CD4-positive, alpha-beta T cell treated with Interleukin-6 for 4 hours (primary cell): ENCODE measurements at places on chromosomes 6 and 20.
A peak's percentile ranks its signal among the peaks of the same experiment; 100 is the strongest.

DNA sequence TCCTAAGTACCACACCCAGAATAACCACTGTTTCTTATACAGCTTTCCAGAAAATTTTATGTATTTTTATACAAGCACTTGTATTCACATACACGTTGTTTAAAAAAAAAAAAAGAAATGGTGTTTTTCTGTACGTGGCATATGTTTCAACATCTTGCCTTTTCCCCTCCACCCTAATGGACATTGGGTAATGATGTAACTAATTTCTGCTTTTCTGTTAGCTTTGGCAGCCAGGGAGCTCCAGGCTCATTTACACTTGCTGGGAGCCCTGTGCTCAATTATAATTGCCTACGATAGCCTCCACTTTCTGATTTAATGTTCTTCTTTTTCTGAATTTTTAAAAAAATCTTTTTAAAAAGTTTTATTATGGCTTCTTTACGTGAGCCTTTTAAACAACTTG is 352.4 kb downstream of the UTRN start:
- DNase-seq: no peak

DNA sequence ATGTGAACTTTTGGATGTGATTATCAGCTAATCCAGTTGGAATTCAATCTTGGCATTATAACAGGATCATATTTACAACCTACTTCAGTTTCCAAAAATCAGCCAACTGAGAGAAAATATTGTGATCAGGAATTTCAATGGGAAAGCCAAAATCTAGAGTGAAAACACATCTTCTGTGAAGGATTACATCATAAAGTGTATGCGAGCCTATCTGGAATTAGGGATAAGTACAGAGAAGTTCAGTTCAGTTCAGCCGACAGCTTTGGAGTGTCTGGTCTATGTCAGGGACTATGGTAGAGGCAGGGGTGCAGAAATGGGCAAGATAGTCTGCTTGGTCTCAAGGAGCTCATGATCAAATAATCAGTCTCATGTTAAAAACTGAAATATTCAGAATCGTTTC is 12.3 kb upstream of the PRIM2 start:
- DNase-seq: no peak

DNA sequence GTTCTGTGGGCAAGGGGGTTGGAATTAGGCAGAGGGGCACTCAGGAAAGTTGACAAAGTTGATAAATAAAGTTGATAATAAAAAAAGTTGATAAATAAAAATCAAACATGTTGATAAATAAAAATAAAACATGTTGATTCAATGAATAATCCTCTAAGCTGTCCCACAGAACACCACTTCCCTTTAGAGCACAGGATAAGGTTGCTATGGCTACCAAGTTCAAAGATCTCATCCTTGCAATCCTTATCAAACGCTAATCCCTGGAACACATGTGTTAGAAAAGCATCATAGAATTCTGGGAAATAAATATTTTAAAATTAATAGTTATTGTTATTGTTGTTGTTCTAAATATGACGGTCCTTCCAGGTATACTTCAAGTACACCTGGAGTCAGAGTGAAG is 33.9 kb downstream of the MBOAT1 start:
- DNase-seq: no peak

GRCh38 chr6:79600812-79601609 is 30.1 kb upstream of the SH3BGRL2 start:
- no peak for DNase-seq

DNA sequence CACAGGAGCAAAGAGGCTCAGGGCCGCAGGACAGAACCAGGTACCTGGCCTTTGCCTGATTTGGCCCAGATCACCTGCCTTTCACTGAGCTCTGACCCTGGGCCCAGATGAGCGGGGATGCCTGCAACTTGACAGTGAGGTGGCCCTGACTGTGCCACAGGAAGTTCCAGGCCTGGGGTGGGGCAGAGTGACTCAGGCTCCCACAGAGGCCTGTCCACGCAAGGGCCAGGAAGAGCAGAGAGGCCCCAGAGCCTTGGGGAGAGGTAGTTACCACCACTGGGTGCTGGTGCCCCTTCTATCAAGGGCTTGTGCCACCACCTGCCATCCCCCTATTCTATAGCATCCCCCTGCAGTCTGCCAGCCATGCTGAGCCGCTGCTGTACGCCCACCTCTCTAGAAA is 4.1 kb upstream of the NOL4L start:
- no peak for DNase-seq

GRCh38 chr20:21559305-21559704 is 45.4 kb upstream of the NKX2-2 start:
- no peak for DNase-seq

GRCh38 chr20:51172558-51173428 is 149.9 kb upstream of the KCNG1 start:
- no peak for DNase-seq

- peak; percentile 86 for DNase-seq
Observed at GRCh38 chr6:152309648-152310047, 327.5 kb downstream of the SYNE1 start.

DNA sequence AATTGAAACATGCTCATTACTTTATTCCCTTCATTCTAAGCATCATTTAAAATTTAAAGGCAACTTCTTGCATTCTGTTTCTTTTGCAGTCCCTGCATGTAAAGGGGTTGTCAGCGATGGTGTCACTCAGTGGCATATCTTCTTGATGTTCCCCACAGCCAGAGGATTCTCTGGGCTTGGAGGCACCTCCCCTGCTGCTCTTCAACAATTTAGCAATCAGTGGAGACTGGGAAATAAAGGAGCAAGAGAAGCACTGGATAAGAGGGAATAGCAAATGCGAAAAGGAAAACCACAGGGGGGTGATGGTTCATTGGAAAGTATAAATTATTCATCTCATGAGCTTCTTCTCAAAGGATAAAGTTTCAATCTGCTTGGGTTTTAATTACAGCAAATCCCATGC is 30.7 kb upstream of the MC3R start:
- DNase-seq: no peak

DNA sequence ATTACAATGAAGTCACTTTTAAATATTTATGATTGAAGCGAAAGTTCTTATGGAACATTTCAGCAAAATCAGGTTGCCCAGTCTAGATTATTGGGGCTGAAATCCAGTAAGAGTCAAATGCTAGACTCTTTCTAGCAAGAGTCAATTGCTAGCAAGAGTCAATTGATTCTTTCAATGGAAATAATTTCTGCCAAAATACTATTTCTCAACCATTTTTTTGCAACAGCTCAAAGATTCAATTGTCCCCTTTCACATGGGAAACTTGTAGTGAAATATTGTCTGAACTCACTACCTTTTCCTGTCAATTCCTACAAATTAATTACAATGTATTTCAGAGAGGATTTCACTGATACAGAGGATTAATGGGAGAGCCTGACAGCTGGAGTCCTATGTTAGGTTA is 78.3 kb downstream of the MAP7 start:
- no peak for DNase-seq

GRCh38 chr20:44589537-44589936 is 7.2 kb downstream of the PKIG start:
- DNase-seq: no peak

DNA sequence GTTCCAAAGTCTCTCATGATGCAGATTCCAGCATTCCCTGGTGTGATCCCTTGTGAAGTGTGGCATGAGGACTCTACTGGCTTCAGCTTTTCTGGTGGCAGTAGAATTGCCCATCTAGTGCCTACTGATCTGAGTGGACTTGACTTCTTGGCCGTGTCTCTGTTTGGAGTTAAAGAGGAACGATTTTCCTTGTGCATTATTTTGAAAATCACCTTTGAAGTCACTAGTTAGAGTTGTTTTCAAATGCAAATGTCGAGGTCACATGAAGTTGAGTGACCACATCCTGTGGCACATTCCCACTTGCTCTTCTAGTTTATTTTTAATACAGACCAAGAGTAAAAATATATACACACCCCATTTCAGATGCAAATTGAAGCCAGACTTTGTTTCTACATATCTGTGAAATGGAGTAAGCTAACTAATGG is 270.7 kb upstream of the TAB2 start:
- DNase-seq: no peak

DNA sequence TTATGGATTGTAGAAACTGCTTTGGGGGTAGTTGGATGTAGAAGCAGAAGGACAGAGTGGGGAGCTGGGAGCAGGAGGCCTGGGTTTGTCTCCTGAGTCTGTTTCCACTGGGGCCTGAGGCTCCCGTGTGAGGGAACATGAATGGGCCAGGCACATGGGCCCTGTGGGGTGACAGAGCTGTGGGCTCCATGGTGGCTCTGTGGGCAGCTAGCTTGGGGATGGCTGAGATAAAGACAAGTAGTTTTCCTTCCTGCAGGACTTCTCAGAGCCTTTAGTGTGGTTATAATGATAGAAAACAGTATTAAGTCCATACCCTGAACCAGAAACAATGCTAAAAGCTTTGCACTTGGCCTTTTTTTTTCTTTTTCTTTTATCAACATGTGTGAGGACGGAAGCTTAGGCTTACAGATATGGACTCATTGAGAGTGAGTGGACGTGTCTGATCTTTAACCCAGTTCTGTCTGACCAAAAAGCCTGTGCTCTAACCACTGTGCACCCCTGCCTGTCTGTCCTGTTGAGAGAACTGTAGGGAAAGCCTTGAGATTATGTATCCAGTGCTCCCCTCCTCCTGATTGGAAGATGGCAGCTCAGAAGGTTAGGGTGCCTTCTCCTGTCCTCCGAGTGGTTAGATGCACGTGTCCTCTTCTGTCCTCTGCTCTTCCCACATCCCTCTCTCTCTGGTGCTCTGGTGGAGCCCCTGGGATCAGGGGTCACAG is 98.3 kb downstream of the CDH26 start:
- DNase-seq: no peak

DNA sequence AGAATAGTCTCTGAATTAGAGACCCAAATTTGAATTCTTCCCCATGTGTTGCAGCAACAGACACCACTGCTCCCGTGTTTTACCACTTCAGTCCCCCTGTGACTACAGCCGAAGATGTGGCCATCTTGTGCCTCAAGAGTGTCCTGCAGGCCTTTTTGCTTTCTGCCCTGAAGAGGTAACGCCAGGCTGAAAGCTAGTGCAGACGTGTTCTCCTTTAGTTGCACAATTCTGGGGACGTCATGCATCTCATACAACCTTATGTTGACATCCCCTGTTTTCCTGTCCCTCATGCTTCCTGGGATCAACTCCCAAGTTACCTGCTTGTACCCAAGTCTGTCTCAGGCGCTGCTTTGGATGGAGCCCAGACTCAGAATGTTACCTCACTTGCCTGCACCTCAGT is 69.1 kb upstream of the SLC22A23 start:
- DNase-seq: no peak

DNA sequence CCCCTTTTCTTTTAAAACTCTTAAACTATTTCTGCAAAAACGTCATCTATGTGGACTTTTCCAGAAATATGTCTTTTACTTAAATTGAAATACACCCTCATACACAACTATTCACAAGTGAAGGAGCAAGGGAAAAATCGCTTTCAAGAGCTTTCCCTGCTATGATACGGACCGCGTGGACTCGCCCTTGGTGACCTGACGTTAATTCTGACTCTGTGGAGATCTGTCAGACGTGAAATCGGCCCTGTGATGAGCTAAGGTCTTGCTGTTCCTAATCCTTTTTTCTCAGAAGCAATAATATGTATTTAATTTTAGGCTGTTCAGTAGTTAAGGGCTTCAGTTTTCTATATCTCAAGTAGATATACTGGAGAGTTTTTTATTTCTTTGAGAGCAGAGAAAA is 113.6 kb downstream of the RPP40 start:
- DNase-seq: no peak

DNA sequence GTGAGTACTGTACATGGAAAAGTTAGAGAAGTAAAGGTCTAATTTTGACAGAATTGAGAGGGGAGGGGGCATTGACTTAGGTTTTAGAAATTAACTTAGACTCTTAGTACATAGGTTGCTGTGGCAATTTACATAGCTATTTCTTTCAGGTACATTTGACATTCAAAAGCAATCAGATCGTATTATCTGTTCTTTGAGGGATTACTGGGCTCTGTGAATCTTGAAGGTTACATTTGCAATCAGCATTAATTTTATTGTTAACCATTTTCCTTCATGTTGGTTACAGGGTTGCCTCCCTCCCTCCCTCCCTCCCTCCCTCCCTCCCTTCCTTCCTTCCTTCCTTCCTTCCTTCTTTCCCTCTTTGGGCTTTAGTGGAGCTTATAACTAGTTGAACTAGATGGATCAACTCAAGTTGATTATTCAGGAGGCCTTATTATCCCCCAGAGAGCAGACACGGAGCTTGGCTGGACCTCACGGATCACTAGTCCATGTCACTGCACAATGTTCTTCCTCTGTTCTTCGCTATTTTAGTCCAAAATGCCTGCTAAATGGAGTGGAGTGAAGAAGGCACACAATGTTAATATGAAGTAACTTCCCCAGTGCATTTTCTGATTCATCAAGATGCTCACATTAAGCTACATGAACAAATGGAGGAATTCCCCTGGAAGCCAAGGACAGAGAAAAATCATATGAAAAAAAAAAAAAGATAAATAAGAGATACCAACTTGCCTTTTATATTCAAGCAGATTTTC is 87.8 kb downstream of the PLCB4 start:
- no peak for DNase-seq

GRCh38 chr20:56627122-56628014 is 1.7 kb upstream of the TFAP2C start:
- no peak for DNase-seq

GRCh38 chr6:139251045-139251690 is 40.6 kb downstream of the TXLNB start:
- DNase-seq: no peak

DNA sequence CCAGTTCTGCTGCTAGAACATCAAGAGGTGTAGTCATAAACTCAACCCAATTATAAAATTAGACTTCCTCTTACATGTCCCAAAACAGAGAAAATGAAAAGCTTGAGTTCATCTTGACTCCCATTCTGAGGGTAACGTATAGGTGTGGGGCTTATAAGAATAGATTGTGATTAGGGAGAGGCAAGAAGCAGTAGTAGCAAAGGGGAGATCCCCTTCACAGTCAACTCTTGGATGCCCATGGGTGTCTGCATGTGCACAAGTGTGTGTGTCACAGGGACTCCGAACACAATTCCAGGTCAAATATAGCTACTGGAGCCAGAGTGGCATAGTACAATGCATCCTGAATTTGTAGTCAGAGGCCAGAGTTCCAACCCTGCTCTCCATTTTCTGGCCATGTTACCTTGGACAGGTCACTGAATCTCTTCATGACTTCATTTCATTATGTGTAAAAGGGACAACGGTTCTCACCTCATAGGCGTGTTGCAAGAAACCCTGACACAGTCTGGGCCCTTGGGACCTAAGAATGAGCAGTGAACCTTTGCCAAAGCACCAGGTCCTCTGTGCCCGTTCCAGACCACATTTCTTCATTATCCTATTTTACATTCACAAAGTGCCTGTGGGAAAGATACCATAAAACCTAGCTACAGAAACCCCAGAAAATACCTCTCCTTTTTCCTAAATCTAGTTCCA is 11.8 kb downstream of the GSTA4 start:
- DNase-seq: no peak

GRCh38 chr20:50850721-50851286 is 55.9 kb downstream of the BCAS4 start:
- no peak for DNase-seq

- no peak for DNase-seq
Observed at GRCh38 chr20:53828682-53829254, 235.1 kb upstream of the ZNF217 start.

DNA sequence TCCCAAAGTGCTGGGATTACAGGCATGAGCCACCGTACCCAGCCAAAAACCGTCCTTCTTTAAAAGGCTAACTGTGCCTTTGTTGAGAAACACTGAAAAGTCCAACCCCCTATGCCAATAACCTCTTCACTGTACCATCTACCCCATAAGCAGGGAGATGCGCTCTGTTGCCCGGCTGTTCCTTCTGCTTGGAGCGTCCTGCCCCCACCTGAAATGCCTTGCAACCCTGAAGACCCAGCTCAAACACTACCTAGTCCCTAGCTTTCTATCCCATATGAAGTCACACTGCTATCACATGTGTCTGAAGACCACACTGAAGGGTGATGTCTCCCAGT is 27.8 kb downstream of the UBE2V1 start:
- DNase-seq: no peak
